Brain (organoid and tissue), 16 donors: ENCODE measurements at places on chromosomes 2 and 18.

DNA sequence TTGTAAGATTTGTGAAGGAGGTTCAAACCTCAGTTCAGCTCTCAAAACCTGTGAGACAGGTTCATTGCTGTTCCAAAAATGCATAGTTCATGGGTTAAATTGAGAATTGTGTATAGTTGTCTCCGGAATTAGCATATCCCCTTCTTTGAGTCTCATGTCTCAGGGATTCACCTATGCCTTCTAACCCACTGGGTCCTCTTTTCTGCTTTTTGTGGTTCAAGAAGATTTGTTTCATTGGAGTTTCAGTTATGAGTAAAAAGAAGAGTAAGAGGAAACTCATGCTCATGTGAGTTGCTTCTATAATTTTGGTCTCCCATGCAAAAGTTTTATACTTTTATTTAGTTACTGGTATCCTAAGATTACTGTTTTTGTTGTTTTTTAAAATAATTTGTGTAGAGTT lies 1219.8 kb upstream of the ZEB2 start:
- DNase-seq = no peak

DNA sequence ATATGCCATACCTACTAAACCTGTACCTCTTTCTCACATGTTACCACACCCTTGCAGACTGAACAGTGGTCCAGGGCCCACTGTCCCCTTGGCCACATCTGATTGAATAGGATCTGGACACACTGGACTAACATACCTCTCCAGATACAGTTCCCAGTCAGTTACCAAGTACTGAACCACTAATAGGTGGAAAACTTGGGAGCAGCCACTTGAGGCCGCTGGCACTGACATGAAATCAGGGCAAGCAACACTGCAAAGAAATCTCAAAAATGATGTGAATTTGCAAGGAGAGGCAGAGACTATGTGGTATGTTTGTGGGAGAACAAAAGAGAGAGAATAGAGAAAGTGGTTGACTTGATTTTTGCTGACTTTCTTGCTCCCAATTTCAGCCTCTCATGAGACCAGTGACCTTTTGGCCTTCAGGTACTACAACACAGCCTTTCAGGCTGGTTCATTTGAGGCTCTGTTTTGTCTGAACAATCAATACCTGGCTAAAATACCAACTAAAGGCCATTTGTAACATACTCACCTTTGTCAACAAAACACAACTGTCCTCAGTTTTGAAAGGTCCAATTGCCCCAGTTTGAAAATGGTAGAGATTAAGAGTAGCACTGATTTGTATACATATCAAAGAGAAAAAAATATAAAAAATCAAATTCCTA lies 7.8 kb downstream of the GRB14 start:
- no peak for DNase-seq

- DNase-seq = peak; percentile 88
Observed at GRCh38 chr2:94986392-94986963, 39.0 kb upstream of the MAL start.

DNA sequence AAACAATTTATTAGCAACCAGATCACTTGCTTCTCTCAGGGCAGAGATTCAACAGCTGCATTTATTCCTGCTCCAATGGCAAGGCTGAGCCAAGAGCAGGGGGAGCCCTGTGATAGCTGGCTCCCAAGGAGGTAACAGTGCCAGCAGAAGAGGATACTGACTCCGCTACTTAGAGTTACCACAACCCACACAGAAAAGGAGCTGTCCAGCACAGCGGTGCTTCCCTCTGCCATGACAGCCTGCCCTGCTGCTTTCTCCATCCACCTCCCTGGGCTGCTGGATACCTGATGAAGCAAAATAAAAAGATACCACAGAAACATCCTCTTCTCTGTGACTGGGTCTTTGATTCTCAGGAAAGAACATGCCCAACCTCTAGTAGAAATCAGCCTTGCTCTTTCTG lies 467.2 kb downstream of the LRRTM4 start:
- peak; percentile 22 for DNase-seq

- DNase-seq = no peak
Observed at GRCh38 chr18:44539926-44540325, 140.8 kb upstream of the SETBP1 start.

GRCh38 chr18:72674710-72675109 lies 130.6 kb upstream of the CBLN2 start:
- no peak for DNase-seq

- DNase-seq = no peak
Observed at GRCh38 chr2:190443778-190444481, 35.8 kb downstream of the MFSD6 start.

GRCh38 chr2:109563980-109564550 lies 49.7 kb downstream of the SEPTIN10 start:
- no peak for DNase-seq

- no peak for DNase-seq
Observed at GRCh38 chr2:62305421-62306176, 109.7 kb downstream of the B3GNT2 start.

- DNase-seq = no peak
Observed at GRCh38 chr2:178256382-178257042, 62.2 kb downstream of the OSBPL6 start.

DNA sequence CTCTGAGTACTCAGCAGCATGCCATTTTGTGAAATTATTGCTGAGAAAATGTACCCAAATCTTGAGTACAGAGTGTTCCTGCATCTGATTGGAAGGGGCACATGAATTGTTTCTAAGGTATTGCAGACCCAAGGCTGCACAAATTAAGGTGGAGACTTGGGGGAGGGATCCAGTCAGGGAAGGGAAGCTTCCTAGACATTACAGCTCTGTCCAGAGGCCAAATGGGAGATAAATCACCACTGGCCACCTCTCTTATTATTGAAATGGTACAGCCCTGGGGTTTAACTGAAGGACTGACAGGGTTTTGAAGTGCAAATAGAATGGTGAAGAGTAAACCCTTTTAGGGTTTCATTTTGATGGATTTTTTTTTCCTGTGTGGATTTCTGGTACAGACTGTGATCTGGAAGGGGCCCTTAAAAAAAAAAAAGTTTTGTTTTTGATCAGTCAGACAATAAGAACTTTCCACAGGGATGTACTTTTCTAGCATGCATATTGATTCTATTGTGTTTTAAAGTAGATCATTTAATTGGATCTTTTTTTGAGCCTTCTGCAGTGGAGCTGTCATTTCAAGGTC lies 119.4 kb downstream of the GREB1L start:
- peak; percentile 64 for DNase-seq

GRCh38 chr2:5932556-5933469 lies 240.6 kb downstream of the SOX11 start:
- DNase-seq = peak; percentile 82

DNA sequence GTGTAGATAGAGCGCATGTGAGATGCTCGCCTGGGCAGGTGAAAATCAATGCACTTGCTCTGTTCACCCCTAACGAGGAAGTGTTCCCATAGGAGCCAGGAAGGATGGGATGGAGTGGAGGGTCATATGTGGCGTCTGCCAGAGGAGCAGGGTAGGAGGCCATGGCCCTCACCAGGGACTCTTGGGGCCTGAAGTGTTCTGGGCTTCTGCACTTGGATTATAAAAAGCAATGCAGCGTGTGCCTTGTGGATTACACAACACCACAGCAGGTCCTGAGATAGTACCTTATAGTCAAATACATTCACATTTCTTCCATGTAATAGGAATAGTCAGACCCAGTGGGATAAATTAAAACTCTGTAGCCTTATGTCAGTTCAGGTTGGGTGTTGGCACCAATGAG lies 100.1 kb downstream of the CABLES1 start:
- no peak for DNase-seq

GRCh38 chr2:226299771-226300170 lies 499.8 kb downstream of the IRS1 start:
- no peak for DNase-seq

DNA sequence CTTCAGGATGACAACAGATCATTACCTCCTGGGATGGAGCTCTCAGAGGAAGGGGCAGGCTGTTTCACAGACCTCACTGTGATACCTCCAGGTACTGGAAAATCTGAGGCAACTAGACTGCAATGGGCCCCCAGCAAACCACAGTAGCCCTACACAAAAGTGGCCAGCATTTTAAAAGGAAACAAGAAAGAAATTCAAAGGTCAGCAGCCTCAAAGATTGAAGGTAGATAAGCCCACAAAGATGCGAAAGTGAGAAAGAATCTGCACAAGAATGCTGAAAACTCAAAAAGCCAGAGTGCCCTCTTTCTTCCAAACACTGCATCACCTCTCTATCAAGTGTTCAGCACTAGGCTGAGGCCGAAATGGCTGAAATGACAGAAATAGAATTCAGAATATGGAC lies 499.5 kb upstream of the CHAC2 start:
- DNase-seq = no peak

- no peak for DNase-seq
Observed at GRCh38 chr2:88855620-88856408, 164.3 kb downstream of the RPIA start.

GRCh38 chr2:42721898-42722297 lies 42.0 kb downstream of the OXER1 start:
- no peak for DNase-seq

GRCh38 chr2:198096965-198097364 lies 292.6 kb downstream of the PLCL1 start:
- no peak for DNase-seq

GRCh38 chr2:224185023-224185601 lies 146.0 kb upstream of the SERPINE2 start:
- DNase-seq = no peak

GRCh38 chr18:59613903-59614302 lies 83.3 kb downstream of the CCBE1 start:
- no peak for DNase-seq

- no peak for DNase-seq
Observed at GRCh38 chr2:18719978-18720775, 130.8 kb upstream of the NT5C1B start.

DNA sequence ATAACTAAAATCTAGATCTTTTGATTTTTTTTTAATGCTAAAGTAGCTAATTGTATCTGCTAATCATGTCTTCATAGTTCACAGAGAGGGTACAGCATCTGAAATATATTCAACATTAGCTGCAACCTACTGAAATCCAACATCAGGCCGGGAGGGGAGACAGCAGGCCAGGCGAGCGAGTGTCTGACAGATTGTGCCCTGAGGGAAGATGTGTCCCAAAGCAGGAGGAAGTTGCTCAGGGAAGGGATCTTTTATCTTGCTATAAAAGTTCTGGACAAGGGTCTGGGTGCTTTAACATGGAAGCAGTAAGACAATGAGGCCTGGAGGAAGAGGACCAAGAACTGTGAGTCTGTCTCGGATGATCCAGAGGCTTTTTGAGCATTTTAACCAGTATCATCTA lies 274.1 kb downstream of the AFF3 start:
- peak; percentile 53 for DNase-seq

GRCh38 chr2:62653582-62654422 lies 51.7 kb upstream of the EHBP1 start:
- DNase-seq = no peak

DNA sequence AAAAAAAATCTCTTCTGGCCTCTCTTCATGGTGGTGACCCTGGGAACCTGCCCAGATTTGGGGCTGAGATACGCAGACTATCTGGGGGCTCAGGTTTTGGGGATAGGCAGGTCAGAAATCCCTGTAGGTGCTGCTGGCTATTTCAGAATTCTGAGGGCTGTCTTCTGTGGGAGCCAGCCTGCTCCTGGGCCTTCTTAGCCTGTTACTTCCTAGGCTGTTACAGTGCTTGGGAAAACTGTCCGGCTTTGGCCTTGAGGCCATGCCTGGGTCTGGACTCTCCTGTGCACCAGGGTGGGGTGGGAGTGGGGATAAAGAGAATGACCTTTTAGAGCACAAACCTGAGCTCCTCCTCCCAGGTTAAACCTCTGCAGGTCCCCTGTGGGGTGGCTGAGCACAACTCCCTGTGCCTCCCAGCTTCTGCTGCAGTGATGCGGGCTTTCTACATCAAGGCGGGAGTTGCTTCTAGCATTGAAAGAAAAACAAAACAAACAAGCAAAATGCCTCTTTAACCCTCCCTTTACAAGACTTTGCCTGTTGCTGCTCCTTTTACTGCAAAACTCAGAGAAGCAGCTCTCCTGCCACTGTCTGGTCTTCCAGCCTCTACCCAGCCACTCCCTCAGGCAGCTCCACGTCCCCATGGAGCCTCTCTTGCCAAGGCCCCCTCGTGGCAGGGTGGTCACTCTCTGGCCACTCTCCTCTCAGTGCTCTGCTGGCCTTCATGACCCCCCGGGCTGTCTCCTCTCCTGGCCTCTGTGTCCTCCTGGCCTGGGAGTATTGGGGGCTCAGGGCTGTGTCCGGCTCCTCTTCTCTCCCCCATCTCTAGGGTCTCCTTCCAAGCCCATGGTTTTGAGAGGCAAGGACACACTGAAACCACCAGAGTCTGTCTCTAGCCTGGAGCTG lies 293.0 kb upstream of the HS6ST1 start:
- no peak for DNase-seq

DNA sequence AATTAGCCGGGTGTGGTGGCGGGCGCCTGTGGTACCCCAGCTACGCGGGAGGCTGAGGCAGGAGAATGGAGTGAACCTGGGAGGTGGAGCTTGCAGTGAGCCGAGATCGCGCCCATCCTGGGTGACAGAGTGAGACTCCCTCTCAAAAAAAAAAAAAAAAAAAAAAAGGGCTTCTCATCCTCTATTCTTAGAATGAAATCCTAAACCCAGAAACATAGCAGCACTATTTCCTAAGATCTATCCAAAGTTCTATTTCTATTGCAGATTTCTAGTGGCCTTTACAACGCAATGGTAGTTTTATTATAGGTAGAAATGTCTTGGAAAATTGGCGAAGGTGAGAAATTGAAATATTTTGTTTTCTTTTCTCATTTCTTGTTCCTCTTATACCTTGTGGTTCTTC lies 501.0 kb upstream of the SETBP1 start:
- no peak for DNase-seq

DNA sequence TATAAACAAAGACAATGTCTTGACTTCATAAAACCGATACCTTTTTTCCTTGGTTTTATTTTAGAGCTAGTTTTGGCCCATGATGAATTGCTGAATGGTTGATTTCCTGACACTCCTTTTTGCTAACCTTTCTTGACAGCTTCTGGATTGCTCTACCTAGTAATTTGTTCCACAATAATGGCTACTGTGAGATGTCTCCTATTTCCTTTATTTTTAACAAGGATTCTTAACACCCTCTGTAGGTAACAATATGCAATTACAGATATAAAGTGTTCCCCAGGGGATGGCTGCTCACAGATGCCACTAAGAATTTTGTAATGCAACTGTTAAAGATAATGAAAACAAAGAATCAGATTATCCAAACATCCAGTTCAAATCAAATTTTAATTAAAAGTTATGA lies 100.8 kb upstream of the ATP5MC3 start:
- peak; percentile 17 for DNase-seq

- DNase-seq = peak; percentile 24
Observed at GRCh38 chr2:64831134-64831976, 157.8 kb upstream of the SLC1A4 start.

- DNase-seq = no peak
Observed at GRCh38 chr2:166170356-166170755, 42.5 kb upstream of the SCN1A start.

DNA sequence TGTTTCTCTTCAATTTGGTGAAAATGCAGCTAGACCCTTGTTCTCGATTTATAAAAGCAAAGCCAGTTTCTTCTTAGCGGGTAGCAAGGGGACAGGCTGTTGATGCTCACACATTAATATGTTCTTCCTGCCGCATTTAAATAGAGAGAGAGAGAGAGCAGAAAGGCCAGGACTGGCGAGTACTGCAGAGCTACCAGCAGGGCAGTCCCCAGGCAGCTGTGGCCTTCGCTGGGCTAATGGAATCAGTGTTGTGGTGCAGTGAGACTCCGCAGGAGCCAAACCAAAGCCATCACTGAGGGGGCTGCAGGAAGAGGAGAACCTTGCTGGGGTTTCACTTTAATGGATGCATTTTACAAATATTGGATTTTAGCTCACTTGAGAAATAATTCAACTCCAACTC lies 223.6 kb downstream of the ACTR3 start:
- DNase-seq = no peak
